ENCODE measurements at places on chromosomes 13 and 19. TPM values are rescaled to one million over a fixed set of nuclear protein-coding genes. Genes with fewer than 3 reads are reported as not detected.

DNA sequence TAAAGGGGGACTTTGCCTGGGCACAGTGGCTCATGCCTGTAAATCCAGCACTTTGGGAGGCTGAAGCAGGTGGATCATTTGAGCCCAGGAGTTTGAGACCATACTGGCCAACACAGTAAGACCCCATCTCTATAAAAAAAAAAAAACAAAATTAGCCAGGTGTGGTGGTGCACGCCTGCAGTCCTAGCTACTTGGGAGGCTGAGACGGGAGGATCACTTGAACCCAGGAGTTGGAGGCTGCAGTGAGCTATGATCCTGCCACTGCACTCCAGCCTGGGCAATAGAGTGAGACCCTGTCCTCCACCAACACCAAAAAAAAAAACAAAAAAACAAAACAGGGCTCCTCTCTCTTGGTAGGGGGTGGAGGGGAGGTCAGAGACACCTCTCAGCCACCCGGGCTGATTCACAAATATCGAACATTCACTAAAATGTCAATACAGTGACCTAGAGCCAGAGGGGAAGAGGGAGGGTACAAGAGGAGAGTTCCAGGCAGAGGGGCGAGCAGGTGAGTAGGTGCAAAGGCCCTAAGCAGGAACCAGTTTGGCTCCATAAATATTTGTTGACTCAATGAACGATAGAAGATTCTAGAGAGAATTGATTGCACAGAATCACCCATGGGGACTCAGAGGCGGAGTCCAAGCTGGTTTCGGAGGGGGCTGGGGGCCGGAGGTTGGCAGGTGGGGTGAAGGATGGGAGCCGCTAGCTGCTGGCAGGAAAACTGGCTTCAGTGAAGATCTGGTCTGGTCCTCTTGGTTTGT is 1.0 kb upstream of the CREB3L3 start:
- no peak for DNase-seq

- no peak for DNase-seq
These were observed 13.2 kb downstream of the CLEC4G start for GRCh38 chr19:7718668-7719067.

- DNase-seq, result peak; percentile 42
These were observed 63.9 kb downstream of the CEBPG start for GRCh38 chr19:33437393-33437820.

DNA sequence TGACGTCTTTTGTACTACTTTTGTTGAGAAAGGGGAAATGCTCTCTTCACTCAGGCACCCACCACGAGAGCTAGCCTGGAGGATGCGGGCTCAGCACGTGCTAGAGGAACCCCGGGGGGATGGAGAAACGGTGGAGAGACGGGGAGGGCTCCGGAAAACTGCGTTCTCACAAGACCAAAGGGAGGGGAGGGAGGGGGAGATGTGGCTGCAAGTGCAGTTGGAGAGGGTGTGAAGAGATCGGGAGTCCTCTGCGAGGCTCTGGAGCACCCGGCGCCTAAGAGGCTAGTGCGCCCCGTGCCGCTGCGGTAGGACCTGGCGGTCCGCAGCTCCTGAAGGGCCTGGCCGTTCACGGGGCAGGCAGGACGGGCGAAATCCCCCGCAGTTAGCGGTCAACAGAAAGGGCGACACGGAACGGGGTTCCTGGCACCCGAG is 43.4 kb upstream of the XPO4 start:
- no peak for DNase-seq

DNA sequence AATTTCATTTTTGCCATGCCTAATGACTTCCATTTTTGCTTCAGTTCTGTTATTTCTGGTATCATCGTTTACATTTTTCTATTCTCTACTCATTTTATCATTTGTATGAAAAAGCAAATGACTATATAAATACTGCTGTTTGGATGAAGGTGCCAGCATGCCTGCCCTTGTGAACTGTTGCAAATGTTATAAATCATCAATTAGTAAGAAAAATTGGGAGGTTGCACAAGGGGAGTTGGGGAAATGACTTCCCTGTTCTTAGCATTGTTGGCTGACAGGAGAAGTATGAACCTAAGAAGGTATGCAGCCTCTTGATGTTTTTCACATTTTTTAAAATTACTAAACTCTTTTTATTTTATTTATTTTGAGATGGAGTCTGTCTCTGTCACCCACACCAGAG is 15.1 kb downstream of the SAFB start:
- no peak for DNase-seq

DNA sequence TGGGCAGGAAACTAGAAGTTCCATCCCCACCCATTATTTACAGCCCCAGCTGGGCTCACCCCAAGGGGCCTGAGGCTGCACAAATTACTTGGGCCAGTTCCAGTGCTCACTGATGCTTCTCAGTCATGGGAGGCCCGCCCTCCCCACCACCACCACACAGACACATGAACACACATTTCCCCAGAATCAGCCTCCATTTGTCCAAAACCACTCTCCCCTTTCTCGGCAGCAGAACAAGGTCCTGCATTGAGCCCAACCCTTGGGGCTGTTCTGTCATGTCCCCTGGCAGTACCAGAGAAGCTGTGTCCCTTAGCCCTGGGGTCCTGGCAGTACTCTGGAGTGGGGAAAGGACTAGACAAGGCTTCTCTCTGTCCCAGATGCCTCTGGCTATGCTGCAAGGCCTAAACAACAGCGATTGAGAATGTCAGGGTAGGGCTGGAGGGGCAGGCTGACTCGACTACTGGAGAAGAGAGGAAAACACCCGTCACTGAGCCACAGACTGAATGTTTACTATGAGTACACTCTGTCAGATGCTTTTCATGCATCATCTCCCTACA is 21.8 kb downstream of the SAMD4B start:
- no peak for DNase-seq

DNA sequence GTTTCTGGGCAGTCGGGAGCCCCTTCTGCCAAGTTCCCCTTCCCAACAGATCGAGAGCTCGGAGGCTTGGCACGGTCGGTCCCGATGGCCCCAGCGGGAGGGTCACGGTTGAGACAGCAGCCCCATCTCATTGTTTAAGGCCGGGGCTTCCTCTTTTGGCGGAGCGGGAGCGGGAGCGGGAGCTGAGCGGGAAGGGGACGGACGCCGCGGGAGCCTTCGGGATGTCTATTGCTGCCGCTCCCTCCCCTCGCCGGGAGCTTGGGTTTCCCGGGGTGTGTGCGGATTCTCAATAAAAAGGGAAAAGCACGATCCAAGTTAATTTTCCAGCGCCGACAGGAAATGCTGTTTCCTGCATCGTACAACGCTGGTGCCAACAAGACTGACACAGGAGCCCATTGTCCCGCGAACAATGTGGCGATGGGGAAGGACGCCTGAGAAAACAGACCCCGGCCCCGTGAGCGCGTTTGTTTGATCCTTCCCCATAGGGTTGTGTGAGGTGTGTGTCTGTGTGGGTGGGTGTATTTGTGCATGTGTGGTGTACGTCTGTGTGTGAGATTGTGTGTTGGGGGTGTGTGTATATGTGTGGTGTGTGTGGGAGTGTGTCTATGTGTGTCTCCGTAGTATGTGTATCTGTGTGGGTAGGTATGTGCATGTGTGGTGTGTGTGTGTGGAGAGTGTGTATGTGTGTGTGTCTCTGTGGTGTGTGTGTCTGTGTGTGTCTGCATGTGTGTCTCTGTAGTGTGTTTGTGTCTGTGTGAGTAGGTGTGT is 36.3 kb upstream of the FLT1 start:
- DNase-seq, result no peak

GRCh38 chr19:17860331-17860992 is 752 bp downstream of the RPL18A start:
- DNase-seq, result no peak

- DNase-seq, result no peak
These were observed 1935.9 kb upstream of the PCDH20 start for GRCh38 chr13:63351533-63351932.

GPR183 gene
- total RNA-seq, result 0.63 TPM

KLF1 gene
- not detected for total RNA-seq

UBL3 gene
- 23.5 TPM for total RNA-seq

ATF5 gene
- total RNA-seq, result 53.4 TPM

FFAR1 gene
- not detected for total RNA-seq

MEDAG gene
- 21.0 TPM for total RNA-seq

EID2 gene
- total RNA-seq, result 15.1 TPM

NKPD1 gene
- total RNA-seq, result 0.13 TPM

THSD1 gene
- total RNA-seq, result 12.5 TPM
